ENCODE measurements at places on chromosomes 6 and 20. TPM values are rescaled to one million over a fixed set of nuclear protein-coding genes. Genes with fewer than 3 reads are reported as not detected.

DNA sequence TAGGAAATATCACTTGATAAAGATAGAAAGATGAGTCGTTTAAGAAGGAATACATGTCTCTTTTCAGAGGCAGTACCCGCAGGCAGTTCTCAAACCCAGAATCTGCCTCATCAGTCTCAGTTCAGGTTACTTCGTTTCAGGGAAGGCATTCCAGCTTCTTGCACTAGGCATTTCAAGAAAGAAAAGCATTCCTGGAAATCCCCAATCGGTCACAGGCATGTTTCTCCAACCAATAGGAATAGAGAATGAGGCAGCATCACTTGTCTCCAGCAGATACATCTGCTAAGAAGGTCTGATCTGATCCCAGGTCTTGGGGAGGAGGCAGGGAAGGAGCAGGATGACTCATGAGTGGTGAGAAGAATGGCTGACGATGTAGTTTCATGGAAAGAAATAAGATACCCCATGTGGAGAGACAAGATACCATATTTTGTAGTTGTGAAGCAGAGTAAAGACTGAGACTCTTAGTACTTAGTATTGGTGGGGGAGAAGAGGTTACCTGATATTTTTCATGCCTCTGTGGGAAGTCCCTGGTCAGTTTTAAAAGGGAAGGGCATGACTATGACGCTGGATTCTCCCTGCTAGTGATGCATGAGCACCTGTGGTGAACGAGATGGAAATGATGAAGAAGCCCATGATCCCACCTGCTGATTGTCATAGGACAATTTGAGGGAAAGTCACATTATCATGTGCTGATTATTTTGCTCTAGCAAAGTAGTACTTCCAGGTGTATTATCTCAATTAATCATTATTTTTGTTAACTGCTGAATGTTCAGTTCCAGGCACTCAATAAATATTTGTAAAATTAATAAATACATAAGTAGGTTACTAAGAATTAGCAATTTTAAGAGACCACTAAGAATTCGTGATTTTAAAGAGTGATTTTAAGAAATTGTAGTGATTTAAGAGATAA lies 20.3 kb upstream of the HLA-DRB1 start:
- DNase-seq = peak; percentile 59

GRCh38 chr6:126718600-126719327 lies 378.8 kb downstream of the CENPW start:
- no peak for DNase-seq

The SCAF8 gene
- 85.0 TPM for total RNA-seq

GRCh38 chr6:81304466-81304865 lies 448.0 kb downstream of the TENT5A start:
- no peak for DNase-seq

DNA sequence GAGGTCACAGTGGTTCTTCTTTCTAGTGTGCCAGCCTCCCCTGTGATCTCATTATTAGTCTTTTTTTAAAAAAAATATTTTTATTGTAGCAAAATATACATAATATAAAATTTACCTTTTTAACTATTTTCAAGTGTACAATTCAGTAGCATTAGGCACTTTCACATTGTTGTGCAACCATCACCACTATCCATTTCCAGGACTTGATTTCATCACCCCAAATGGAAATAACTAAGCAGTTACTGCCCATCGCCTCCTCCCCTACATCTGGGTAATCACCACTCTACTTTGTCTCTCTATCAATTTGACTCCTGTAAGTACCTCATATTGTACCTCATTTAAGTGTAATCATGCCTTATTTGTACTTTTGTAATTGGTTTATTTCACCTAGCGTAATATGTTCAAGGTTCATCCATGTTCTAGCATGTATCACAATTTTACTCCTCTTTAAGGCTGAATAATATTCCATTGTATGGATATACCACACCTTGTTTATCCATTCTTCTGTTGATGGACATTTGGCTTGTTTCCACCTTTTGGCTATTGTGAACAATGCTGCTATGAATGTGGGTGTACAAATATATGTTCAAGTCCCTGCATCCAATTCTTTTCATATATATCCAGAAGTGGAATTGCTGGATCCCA lies 68.6 kb upstream of the FYN start:
- no peak for DNase-seq

The LMBRD1 gene
- total RNA-seq = 39.2 TPM

DNA sequence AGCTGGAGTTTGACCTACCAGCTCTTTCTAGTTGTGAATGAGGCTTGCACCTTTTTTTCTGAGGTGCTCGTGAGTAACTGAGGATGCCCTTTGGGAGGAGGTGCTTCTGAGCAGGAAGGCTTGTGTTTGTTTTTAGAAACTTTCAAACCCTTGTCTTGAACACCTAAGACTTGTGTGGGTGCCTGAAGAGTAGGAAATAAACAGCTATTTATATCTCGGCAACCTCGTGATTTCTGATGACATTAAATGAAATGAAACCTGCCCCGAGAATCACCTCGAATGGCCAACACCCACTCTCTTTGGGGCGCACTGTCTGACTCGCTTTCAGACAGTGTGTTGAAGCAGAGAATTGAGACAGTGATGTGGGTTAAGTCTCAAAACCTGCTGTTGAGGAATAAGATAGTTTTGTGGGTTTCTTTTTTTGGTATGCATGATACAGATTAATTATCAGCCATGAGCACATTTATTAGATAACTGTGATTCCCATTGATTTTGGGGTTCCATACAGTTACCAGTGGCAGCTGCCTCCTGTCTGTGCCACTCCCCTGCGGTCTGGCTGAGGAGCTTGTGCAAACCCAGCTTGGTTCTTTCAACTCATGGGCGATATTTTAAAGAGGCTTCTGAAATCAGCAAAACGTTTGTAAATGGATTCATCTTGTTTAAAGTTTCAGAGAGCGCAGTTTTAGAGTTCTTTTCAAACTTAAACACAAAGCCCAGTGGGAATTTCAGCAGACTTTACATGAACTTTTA lies 8.4 kb downstream of the IRF4 start:
- peak; percentile 27 for DNase-seq

- no peak for DNase-seq
Measured at GRCh38 chr6:162679681-162680080, 47.9 kb downstream of the PRKN start.

The SLC24A3 gene
- total RNA-seq = not detected

DNA sequence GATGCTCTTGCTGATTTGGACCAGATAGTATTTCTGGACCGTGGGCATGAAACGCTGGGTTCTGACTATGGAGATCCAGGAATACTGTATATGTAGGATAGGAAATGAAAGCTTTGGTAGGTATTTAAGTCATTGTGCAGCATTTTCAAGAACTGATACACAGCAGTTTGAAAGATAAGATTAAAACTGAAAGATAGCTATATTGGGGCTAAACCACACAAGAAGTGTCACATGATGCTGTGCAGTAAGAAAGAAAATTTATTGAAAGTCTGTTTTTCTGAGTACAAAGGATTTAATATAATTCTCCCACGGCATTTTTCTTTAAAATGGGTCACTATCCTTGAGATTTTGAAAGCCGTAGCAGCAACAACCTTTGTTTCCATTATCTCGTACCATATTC lies 305 bp downstream of the IL17A start:
- no peak for DNase-seq

GRCh38 chr6:38982470-38982869 lies 66.1 kb upstream of the GLP1R start:
- no peak for DNase-seq

The CBLN4 gene
- total RNA-seq = not detected

GRCh38 chr6:131999545-132000146 lies 48.5 kb upstream of the CCN2 start:
- no peak for DNase-seq

The NOTCH4 gene
- 0.38 TPM for total RNA-seq

GRCh38 chr20:47143657-47144056 lies 212.8 kb downstream of the ZMYND8 start:
- DNase-seq = no peak

Measured in CD8-positive, alpha-beta T cell (primary cell).